ENCODE measurements at places on chromosomes 4 and X.
A peak's percentile ranks its signal among the peaks of the same experiment; 100 is the strongest.

DNA sequence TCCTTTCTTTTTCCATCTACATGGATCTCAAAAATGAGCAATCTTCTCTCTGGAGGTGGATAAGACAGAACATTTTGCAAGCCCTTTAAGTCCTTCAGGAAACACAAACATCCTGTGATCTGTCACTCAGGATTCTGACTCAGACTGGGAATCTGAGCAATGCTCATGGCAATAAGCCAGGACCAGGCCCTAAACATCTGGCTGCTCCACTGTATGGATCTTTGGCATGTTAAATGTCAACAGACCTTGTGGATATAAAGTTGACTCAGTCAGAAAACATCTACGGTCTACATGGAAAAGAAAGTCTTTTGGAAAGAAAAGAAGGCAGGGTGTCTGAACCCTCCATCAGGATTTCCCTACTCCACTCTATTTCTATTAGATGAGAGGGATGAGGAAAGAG, 17.8 kb upstream of the CHIC2 start:
- no peak for DNase-seq

DNA sequence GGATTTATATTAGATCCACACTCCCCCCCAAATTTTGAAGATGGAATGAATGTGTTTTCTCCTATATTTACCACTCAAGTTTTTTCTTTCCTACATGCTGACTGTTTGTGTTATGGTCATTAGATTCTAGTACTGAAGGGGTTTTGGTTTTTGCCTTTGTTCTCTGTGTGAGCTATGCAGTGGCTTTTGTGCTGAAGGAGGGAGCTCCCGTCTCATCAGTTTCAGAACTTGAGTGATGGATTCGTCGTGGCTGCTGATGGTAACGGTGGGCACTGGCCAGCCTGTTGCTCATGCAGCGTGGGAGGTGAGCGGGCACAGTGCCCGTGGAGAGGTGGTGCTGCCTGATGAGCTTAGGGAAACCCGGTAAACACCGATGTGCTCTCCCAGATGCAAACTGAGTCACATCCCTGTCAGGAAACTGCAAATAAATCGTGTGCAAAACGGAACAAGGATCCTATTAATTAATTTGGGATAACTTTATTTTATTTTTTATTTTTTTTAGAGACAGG, 101.5 kb downstream of the SORBS2 start:
- no peak for DNase-seq

- DNase-seq = no peak
Measured at GRCh38 chrX:118655561-118656246, 71.7 kb upstream of the IL13RA1 start.

- DNase-seq = no peak
Measured at GRCh38 chr4:108772402-108772801, 9.5 kb upstream of the ETNPPL start.

DNA sequence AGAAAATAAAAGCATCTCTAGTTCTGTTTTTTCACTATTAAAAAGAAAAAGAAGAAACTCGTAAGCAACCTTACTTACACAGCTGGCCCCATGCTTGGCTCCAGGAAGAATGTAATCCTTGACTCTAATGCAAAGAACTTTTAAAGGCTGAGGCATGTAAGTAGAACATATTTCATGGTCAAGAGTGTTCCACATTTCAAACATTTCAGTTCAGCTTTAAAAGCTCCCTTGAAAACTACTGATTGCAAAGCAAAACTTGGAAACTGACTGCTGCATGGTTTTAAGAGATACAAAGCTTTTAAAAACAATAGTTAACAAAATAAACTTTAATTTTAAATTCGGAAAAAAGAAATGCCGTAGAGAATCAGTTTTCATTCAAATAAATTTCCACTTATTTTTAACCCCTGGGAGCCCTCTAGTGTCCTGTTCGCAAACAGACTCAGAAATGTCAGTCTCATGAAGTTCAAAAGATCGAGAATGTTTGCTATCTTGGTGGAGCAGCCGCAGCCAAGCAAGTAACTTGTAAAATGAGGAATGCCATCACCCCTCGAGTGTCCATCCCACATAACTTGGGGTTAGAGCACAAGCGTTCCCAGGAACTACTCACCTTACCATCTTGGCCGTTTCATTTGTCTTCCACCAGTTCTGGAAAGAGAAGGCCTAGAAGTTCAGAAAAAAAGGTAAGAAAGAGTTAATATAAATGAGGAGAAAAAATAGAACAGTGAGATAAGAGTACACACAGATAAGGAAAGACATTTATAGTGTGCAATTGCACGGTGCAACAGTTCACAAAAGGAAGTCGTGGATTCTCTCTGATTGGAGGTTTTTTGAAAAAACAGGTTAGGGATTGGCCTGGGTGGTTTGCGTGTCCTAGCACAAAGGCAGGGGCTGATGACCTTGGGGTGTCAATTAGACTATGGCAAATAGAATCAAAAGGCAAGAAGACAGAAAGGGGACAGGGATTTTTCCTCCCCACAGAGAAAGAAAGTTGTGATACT, at the start of gene GASK1B:
GASK1B (minus strand) TSS at position 765 of the 998 bp plus-strand sequence. CDS start 1,650 bp downstream, outside the sequence.
- DNase-seq = no peak

DNA sequence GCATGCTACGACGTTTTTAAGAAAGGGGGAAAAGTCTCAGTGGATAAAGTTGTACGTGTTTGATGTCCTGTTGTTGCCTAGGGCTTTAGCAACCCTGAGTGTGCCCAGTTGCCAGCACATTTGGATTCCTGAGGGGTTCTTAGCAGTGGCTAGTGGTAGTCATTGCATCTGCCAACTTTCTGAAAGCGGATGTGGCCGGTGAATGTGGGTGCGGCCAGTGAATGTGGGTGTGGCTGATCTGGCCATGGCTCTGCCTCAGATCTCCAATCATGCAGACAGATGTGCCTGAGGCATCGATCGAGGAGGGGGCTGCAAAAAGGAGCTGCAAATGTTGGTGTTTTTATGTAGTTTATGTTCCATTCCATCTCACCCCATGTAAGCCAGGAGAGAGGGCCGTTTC, 41.5 kb upstream of the FAT1 start:
- DNase-seq = no peak

DNA sequence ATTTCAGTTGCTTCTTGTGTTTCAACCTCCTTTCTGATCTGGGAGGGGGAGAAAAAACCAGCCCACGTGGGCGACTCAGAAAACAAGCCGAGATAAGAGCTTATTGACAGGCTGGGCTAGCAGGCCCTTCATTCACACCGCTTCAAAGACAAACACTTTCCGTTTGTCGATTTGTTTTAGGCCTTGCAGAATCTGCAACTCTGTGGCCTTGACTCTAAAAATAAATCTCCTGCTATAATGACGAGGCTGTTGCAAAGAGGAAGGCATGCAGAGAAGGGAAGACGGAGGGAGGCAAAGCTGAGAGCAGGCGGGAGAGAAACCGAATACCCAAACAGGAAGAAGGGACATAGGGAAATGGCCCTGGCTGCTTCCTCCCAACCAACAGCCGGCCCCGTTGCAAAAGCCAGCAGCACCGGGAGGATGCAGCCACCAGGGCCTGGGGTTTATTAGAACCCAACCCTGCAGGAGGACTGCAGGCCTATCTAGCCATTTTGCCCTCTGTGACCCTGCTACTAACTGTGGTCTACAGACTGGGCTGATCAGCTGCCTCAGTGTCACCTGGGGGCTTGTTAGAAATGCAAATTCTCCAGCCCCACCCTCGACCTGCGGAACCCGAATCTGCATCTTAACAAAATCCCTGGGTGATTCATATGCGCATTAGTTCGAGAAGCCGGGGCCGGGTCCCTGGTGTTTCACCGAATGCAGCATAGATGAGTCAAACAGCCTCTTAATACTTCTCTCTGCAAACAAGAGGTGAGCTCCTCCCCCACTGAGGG, 325.5 kb downstream of the BCOR start:
- DNase-seq = peak; percentile 51

DNA sequence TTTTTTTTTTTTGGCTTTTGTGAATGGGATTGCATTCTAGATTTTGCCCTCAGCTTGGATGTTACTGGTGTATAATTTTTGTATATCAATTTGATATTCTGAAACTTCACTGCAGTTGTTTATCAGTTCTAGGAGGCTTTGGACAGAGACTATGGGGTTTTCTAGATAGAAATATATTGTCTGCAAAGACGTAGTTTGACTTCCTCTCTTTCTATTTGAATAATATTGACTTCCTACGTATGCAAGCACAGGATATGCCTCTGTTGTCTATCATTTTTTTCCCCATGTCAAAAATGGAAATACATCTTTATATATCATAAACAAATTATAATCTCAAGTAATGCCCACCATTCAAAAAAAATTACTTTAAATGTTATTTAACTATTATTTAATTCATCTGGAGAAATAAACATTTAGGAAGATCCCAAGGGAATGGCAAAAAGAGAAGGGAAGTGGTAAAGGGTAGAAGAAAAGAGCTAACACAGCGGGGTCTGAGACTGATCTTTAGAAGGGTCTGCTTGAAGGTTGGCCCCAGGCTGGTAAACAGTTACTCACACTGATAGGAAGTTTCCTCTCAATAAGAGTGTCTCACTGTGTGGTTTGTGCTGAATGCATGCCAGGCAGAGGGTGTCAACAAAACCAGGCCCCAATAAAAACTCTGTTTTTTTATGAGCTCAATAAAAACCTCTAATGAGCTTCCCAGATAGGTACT, 35.7 kb downstream of the ZNF518B start:
- DNase-seq = no peak

DNA sequence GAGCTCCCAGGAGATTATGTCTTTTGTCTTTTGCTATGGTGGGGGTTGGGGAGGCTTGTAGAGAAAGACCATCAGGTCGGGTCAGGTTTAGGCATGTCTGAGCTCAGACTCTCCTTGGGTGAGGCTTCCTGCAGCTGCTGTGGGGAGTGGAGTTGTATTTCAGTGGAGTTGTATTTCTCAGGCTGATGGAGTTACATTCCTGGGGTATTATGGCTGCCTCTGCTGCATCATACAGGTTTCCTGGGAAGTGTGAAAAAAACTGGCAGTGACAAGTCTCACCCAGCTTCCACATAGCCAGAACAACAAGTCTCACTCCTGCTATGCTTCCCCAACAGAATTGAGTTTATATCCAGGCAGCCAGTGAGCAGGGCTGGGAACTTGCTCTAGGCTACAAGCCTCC, 119.3 kb downstream of the VSIG4 start:
- no peak for DNase-seq

DNA sequence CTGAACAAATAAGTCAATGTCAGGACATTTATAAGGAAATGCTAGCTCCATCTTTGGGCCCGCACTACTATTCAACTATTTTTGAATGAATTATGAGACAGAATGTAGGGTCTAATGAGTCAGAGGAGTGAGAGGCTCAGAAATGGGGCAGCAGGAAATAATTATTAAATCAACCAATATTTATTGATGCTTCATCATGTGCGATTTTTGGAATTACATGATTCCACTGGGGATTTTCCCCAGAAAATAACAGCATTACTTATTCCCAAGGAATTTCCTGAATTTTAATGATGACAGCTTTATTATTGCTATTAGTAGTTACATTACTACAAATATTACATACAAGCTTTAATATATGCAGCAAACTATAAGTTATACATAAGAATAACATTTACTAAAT, 49.3 kb upstream of the PHF8 start:
- no peak for DNase-seq

DNA sequence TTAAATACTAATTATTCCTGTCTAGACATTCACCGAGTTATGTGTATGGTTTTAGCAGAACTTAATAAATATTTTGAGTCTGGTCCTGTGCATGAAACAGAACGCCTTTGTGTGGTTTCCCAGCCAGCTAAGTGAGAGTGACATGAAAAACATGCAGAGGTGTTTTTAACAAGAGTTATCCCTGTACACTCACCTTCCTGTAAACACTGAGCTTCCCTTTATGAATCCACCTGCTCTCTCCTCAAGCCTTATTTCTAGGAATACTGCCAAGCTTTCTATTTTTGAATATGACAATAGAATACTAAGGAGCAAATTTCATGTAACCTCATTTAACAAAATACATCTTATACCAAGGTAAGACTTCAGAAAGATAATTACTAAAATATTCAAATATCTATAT, 270.3 kb upstream of the CTSO start:
- no peak for DNase-seq

DNA sequence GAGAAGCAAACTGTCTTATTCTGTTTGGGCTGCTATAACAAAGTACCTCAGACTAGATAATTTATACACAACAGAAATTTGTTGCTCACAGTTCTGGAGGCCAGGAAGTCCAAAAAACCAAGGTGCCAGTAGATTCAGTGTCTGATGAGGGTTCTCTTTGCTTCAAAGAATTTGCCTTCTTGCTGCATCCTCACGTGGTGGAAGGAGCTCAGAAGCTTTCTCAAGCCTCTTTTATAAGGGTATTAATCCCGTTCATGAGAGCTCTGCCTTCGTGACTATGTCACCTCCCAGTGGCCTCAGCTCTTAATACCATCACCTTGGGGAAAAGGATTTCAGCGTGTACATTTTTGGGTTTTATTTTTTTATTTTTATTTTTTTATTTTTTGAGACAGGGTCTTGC, 20.1 kb downstream of the CA5B start:
- DNase-seq = no peak

- DNase-seq = no peak
Measured at GRCh38 chrX:26562156-26562555, 346.2 kb downstream of the MAGEB5 start.

DNA sequence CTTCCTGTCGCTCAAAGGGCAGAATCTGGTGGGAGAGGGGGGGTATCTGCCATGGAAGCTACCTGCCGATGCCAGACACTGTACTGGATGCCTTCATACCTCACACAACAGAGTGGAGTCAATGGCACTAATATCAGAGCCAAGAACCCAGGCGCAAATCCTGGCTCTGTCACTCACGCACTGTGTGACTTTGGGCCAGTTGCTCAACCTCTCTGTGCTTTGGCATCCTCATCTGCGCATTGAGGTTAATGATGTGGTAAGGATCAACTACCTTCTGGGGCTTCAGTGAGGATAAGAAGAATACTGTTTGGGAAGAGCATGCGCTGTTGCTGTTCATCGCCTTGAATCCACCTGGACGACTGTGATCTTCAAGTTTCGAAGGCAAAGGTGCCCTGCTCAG, 70.6 kb downstream of the PPP2R2C start:
- DNase-seq = no peak

GRCh38 chr4:115851918-115852766, 738.7 kb upstream of the NDST4 start:
- DNase-seq = no peak

GRCh38 chr4:58649226-58649625, 1539.0 kb upstream of the IGFBP7 start:
- DNase-seq = no peak

GRCh38 chr4:110064934-110065333, 133.5 kb downstream of the ELOVL6 start:
- DNase-seq = no peak

DNA sequence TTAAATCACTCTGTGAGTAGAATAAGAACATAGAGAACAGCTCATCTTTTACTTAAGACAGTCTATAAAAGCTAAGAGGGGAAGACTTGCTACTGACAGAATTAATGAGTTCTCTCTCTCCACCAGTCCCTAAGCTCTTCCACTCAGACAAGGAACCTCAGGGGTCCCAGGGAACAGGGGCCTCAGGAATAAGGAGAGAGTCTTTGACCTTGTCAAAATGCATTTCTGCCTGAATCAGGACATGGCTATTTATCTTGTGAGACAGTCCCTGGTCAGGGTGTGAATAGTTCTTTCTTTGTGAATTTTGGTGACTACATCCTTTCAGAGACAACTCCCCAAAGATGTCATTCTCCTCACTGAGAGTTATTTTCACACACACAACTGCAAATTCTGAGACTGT, 218.7 kb upstream of the HS3ST1 start:
- no peak for DNase-seq

GRCh38 chrX:149898554-149898953, 17.6 kb downstream of the MAGEA8 start:
- DNase-seq = no peak
